ENCODE measurements at places on chromosomes 3 and 15.

GRCh38 chr3:136050250-136050649, 84.7 kb downstream of the PPP2R3A start:
- no peak for DNase-seq

- DNase-seq: no peak
Observed at GRCh38 chr3:127135241-127136023, 57.5 kb upstream of the PRR23E start.

GRCh38 chr15:28899061-28899738, 13.4 kb downstream of the APBA2 start:
- no peak for DNase-seq

DNA sequence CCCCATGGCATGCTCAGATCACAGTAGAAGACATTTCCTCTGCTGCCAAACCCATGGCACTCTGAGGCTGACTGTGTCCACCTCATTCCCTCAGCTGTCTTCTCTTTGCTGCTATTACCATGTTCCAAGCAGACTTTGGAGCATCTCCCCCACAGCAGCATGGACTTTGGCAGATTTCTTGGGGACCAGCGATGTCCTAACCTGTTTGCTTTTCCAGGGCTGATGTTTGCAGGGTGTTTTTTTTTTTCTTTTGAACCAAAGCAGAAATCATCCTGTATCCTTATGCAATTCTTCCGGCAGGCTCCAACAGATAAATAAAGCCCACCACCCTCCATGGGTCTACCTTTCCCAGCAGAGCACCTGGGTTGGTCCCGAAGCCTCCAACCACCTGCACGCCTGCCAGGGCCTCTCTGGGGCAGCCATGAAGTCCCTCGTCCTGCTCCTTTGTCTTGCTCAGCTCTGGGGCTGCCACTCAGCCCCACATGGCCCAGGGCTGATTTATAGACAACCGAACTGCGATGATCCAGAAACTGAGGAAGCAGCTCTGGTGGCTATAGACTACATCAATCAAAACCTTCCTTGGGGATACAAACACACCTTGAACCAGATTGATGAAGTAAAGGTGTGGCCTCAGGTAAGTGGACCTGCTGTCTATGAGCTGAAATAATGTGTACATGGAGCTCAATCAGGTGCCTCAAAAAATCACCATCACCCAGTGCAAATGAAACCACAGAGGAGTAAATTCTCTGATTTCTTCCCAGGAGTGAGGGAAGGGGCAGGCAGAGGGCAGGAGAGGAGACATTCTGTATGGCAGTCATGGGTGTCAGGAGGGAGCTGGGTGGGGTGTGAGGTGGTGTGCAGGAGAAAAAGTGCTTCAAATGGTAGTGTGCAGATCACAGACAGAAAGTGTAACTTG, at the start of gene AHSG:
Gene AHSG, plus strand, starts transcription at position 340 of the 916 bp plus-strand sequence. Its CDS starts 82 bp downstream, at position 422.
- no peak for DNase-seq

DNA sequence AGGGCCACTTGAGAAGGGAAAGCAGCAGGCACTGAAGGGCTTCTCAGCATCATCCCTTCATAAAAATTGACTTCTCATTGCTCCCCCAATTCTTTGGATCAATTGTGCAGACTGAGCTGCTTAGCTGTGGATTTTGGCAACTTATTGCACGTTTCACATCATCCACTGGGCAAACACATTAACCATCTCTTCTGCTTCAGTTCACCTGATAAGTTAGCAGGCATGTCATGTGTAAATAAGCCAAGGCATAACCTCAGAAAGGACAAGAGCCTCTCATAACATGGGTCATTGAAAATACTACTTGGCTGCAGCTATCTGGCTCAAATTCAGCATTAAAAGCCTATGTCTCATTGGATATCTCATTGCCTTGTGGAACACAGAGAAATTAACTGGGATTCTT, 366.5 kb downstream of the LRRC3B start:
- DNase-seq: no peak

DNA sequence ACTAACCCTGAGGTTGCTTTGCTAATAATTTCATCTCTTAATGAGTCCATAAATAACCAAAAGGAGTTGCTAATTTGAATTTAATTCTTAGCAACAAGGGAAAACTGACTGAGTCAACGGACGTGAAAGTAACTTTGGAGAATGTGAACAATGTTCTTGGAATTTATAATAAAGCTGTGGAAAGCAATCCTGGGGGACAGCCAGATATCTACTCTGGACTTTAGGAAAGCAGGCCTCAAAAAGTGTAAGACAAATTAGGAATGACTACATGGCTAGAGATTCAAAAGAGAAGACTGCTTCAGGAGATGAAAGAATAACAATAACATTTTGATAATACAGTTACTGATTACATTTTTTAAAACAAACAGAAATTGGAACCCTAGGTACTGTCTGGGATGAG, 318.4 kb upstream of the COL8A1 start:
- no peak for DNase-seq

DNA sequence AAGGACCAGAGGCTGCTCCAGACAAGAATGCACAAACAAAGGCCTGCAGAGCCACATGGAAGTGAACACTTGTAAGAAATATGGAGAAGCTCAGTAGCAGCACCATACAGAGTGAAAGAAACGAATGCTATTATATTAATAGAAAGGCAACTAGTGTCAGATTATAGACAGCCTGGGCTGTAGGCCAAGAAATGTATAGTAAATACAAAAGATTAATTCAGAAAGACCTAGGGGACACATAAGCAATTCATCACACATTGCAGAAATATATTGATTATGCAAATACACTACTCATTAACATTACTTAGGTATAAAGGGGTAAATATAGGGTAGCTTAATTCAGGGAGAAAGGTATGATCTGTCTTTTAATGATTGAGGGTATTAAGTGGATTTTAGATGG, 69.5 kb upstream of the GUCA1C start:
- no peak for DNase-seq

DNA sequence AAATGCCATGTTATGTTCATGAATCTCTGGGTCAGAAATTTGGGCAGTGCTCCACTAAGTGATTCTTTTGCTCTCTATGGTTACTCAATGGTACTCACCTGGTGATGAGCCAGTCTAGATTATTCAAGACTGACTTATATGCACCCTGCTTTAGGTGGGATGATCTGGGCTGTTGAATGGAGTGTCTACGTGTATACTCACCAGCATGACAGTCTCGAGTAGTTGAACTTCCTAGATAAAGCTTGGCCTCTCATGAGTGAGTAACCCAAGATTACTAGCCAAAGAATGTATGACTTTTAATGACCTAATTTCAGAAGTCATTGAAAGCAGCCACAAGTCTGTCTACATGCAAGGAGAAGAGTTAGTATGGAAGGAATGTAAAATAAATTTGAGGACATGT, 77.5 kb upstream of the CADM2 start:
- no peak for DNase-seq

GRCh38 chr3:172249039-172249438, 199.2 kb downstream of the GHSR start:
- no peak for DNase-seq

DNA sequence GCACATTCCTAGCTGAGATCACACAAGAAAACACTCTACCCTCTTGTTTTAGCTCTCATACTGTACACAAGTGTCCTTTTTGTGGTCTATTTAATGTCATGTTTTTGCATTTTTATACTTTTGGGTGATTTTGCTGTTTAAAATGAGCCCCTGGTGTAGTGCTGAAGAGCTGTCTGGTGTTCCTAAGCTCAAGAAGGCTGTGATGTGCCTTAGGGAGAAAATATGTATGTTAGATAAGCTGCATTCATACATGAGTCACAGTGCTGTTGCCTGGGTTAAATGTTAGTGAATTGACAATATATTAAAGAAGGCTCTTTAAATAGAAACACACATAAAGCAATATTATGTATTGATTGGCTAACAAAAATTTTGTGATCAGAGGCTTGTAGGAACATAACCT, 387.4 kb upstream of the C2CD4B start:
- DNase-seq: no peak

DNA sequence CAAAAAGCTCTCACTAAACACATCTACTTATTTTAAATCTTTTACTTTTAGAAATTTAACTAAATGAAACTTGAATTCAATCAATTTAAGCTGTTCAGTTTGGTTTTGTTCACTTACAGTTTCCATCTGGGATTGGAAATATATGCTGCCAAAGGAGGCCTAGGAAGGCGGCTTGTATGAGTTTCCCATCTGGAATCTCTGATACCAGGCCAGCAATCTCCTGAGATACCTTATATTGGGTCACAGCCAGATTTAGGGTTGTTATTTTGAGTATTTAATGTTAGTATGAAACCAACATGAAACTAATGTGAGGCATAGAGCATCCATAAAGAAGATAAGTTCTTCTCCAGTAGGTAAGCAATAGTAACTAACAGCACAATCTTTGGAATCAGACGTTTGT, 94.6 kb downstream of the GMNC start:
- no peak for DNase-seq

- no peak for DNase-seq
Observed at GRCh38 chr15:93460717-93461116, 371.7 kb upstream of the RGMA start.

DNA sequence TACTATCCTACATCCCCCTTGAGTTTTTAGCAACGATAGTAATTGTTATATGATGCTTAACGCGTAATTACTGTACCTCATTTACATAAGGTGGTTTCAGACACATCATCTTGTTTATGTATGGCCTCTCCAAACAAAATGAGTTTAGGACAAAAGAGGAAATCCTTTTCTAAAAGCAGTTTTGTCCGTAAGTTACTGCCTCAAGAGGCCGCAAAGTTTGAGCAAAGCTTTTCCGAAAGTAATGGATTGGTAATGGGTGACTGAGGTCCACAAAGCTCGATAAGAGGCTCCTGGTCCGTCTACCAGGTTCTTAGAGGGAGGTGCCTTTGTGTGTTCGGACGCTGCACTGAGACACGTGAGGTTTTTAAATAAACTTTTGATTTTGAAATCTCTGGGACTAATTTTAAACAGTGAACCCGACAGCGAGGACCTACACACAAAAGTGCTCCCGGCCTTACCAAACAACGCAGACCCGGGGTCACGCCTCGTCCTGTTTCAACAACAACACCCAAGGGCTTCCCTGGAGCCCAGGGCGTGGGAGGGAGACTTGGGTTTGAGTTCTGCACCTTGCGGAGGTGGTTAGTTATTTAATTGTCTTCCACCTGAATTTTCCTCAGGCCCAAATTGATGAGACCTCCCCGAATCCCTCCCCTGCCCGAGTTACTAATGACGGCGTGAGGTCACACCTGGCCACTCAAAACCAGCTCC, 456 bp upstream of the C15orf61 start:
- DNase-seq: no peak

DNA sequence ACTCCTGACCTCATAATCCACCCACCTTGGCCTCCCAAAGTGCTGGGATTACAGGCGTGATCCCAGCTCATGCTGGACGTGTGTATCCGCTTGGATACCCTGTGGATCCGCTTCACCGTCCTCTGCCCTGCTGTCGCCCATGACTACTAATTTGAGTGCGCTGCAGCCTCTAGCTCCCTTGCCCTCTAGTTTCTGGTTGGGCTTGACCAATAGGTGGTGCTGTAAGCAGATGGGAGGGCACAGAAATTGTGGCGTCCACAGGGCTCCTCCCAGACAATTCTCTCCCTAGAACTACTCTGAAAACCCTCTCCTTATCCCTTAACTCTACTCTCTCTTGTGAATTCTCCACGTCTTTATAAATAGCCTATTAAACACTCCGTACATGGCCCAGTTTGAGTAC, 36.2 kb downstream of the ZPLD1 start:
- no peak for DNase-seq

- no peak for DNase-seq
Observed at GRCh38 chr3:39848365-39848764, 39.0 kb downstream of the MYRIP start.

GRCh38 chr3:60434950-60435349, 816.3 kb downstream of the FHIT start:
- no peak for DNase-seq

GRCh38 chr3:49415931-49416601, 3.8 kb downstream of the TCTA start:
- DNase-seq: no peak

DNA sequence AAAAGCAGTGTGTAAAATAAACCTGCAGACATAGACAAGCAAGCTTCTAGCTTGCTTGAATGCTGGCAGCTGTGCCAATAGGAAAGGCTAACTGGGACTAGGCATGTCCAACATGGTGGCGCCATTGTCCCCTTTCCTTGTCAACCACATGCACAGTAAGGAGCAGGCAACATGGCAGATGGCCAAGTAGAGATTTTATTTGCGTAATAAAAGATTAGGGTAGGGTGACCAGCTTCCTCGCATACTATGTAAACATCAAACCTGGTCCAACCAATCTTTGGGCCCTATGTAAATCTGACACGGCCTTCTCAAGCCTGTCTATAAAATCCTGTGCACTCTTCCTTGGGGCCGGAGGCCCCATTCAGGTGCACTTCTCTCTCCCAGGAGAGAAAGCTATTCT, 575.4 kb upstream of the GOLIM4 start:
- peak; percentile 72 for DNase-seq

GRCh38 chr3:60579734-60580133, 671.5 kb downstream of the FHIT start:
- no peak for DNase-seq

- no peak for DNase-seq
Observed at GRCh38 chr3:156209631-156210335, 89.4 kb downstream of the KCNAB1 start.

DNA sequence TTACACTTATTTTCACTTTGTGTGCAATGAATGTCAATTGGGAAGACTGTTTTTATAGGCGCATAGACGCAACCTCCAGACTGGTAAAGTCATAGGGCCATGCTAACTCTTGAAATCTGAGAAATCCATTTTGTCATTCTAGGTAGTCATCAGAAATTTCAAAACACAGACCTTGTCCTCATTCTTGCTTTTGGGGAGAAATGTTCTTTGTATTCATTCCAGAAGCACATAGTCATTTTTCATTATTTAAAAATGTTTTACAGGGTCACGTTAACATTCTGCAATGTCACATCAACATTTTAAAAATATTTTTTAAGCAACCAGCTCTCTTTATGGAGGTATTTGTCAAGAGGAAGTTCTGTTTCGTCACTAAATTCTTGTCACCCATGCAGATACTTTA, 898.4 kb downstream of the PDCD6IP start:
- no peak for DNase-seq

GRCh38 chr3:111107662-111108035, 36.0 kb downstream of the NECTIN3 start:
- DNase-seq: no peak

DNA sequence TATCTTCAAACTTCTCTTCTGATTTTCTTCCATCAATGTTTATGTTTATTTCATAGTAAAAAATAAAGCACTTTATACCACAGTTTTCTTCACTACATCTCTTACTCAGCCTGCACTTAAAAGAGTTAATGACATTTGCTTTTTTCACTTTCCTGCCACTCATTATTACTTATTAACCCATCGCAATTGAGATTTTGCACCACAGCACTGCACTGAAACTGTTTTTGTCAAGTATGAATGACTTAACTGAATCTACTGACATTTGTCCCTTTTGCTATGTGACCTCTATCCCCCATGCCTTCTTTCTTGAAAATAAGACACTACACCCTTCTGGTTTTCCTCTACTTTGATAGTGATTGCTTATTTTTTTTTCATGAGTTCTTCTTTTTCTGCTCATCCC, 739.7 kb upstream of the DPPA4 start:
- DNase-seq: no peak

All from colonic mucosa (tissue), 4 donors.